GM03348 (cell line): ENCODE measurements at places on chromosomes 3 and 15.

DNA sequence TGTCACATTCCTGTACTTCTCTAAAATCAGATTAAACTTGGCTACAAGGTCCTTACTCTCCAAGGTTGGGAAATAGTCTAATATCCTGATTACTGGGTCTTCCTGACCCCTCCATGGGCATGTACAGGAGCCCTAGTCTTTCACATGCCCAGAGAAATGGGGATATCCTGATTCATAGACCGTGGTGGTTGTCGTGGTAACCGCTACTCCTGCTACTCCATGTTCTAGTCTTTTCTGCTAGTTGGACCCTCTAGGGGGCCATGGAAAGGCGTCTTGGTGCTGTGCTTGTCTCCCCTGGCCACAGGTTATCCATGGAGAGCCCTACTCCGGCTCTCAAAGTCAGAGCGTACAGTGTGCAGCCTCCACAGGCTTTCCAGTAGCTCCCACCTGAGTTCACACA lies 13.1 kb upstream of the ZBTB38 start:
- no peak for DNase-seq

DNA sequence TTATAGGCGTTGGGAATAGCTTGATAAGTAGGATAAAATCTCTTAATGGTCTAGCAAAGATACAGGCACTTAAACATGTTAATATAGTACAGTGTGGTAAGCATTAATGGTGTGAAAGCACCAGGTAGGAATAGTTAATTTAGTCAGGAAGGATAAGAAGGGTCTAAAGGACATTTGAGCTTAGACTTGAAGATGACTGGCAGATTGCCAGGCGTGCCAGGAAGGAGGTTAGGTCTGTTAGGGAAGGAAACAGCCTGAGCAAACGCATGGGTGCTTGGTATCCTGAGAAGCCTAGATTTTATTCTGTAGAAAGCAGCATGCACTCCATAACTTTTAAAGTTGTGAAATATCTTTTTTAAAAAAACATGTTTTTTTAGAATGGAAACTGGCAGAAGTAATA lies 17.7 kb downstream of the SEC62 start:
- no peak for DNase-seq

- DNase-seq, result no peak
These were observed 5.3 kb downstream of the SNX22 start for GRCh38 chr15:64156652-64157331.

- no peak for DNase-seq
These were observed 34.8 kb downstream of the ATG7 start for GRCh38 chr3:11306817-11307589.
